ENCODE measurements at places on chromosomes 2 and 18. TPM values are rescaled to one million over a fixed set of nuclear protein-coding genes. Genes with fewer than 3 reads are reported as not detected.

ASIC4 gene
- 0.15 TPM for total RNA-seq

CYTIP gene
- 1.5 TPM for total RNA-seq

SERPINB10 gene
- not detected for total RNA-seq

DNA sequence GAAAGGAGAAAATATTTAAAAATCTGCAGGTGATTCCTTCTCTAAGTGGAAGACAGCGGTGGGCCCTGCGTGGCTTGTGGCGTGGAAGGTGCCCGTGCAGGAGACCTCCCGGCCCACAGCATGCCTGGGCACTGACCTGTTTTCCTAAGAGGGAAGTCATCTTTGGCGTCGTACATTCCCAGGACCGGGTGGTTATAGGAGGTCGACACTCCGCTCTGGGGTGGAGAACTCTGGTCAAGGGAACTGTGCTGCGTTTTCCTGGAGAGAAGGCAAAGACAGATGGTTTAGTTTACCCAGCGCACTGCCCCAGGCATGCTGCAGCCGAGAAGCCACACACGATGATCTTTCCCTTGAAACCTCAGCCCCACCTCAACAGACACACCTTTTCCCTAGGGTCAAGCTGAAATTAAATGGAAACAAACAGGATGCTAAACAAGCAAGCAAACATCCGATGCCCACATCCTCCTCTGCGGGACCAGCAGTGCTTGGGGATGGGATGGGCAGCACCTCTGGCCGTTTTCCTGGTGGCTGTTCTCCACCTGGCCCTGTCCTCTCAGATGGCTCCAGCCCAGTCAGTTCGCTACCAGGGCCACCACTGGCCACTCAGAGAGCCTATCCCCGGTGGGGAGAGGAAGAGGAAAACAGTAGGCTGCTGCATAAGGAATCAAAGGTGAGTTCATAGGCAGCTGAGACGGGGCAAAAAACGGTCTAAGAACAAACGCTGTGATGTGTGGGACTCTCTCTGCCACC, 244.1 kb downstream of the HDAC4 start:
- no peaks in the 10 kb centered on the region for H3K27me3 ChIP-seq
- peaks cover 45% of the 10 kb centered on the region for H3K36me3 ChIP-seq
- H3K4me1 ChIP-seq, result peaks cover 16% of the 10 kb centered on the region
- DNase-seq, result no peak

- peaks cover 48% of the 10 kb centered on the region for H3K4me1 ChIP-seq
- no peaks in the 10 kb centered on the region for H3K36me3 ChIP-seq
- H3K27me3 ChIP-seq, result no peaks in the 10 kb centered on the region
Observed at GRCh38 chr2:11310212-11310611, 34.2 kb downstream of the ROCK2 start.

DNA sequence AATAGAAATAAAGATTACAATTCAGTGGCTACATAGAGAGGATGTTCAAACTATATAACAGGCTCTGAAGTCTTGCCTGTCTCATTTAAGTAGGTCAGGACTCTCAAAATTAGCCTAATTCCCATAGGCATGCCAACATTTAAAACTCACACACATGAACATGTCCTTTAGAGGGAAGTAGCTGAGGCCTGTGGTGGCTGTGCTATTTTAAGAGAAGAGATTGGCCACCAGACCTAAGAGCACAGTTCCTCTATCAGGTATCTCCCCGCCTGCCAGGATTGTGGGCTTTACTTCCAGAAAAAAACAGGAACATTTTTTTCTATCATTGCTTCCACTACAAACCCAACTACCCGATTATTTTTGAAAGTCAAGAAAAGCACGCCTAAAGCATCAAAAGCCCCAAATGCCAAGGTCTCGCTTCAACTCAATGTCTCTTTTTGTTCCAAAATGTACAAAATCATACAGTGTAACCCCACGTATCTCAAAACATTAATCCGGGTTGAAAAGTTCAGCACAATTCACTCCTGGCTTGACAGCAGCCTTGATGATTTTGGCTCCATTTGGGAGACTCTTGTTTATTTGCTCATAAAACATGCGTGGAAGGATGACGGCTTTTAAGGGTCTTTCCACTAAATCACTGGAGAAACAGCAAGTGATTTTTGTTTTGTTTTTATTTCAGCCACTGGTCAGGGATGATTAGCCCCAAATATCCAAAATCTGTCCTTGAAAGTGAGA, 15.3 kb downstream of the FHL2 start:
- no peak for DNase-seq
- H3K4me3 ChIP-seq, result no peak overlapping the region
- H3K4me1 ChIP-seq, result peaks cover 98% of the 10 kb centered on the region
- H3K36me3 ChIP-seq, result peaks cover 49% of the 10 kb centered on the region
- no peaks in the 10 kb centered on the region for H3K27me3 ChIP-seq

DNA sequence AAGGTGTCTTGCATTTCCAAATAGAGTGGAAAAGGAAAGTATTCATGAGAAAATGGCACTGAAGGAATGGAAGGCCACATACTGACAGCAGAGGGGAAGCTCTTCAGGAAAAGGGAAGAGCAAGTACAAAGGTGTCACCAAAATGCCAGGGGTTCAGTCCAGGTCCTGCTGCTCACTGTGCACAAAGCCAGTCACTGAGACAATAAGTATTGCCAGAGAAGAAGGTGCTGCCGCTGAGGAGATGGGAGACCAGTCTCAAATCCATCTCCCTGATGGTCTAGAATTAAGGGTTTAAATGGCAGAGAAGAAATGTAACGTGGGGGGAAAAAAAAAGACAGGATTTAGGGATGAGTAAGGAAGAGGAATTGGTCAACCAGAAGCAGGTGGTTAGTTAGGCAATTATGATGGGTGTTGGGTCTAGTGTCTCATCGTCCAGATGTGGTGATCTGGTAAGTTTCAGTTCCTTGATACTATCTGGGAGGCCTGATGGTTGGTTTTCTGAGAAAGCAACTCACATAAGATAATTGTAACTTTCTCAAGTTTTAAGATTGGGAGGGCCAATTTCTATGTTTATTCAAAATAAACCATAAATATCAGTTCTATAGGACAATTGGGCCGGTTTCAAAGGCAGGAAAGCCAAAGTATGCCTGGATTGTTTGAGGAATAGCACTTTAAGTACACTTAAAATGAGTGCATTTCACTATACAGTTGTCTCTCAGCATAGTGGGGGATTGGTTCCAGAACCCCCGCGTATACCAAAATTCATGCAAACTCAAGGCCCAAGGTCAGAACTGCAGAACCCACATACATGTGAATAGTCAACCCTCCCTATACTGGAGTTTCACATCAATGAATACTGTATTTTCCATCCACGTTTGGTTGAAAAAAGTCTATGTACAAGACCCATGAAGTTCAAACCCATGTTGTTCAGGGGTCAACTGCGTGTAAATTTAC, 109.1 kb upstream of the DNAJC10 start:
- no peaks in the 10 kb centered on the region for H3K4me1 ChIP-seq
- DNase-seq, result no peak
- no peaks in the 10 kb centered on the region for H3K27me3 ChIP-seq

DNA sequence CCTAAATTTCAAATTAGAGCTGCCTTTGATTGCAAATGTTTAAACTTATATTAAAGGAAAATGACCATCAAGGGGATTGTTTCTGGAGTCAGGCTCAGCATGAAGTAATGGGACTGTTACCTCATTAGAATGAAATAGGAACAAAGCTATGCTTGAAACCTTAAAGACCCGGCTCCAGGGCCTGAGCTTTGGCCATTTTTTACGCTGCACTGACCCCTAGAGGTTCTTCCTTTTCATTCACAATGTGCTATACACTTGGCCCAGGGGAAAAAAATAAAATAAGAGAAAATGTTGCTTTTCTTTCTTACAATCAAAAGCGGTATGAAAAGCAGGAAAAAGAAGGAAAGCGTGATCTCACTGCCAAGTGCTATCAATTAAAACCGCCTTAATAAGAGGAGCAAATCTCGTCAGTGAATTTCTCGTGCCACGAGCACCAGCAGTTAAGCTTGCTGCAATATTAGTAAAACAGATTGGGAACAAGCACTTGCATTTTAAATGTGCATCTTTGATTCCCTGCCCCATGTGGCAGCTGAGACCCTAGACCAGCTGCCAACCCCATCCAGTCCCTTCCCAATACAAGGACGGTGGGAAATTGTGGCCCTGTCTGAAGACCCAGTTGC, 96.6 kb downstream of the MBD2 start:
- H3K4me3 ChIP-seq, result no peak overlapping the region
- peak; percentile 18 for DNase-seq
- no peaks in the 10 kb centered on the region for H3K36me3 ChIP-seq
- no peaks in the 10 kb centered on the region for H3K27me3 ChIP-seq
- H3K27ac ChIP-seq, result no peak overlapping the region

DNA sequence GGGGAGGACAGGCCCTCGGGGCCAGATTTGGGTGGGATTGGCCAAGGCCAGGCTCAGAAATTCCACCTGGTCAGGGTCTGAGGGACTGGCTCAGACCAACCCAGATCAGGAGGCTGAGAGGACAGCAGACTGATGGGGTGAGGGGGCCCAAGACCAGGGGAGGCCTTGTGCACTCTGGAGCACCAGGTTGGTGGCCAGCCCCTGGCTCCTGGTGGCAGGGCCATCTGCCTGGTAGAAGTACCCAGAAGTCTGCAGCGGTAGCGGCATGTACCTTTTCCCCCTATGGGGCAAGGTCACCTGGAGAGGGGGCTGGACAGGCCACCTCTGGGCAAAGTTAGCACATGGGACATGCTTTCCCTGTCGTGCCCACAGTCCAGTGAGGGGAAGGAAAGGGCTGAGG, 21.2 kb upstream of the ODC1 start:
- no peaks in the 10 kb centered on the region for H3K36me3 ChIP-seq
- no peak overlapping the region for H3K27ac ChIP-seq
- DNase-seq, result no peak
- H3K27me3 ChIP-seq, result no peaks in the 10 kb centered on the region
- no peaks in the 10 kb centered on the region for H3K4me1 ChIP-seq

DNA sequence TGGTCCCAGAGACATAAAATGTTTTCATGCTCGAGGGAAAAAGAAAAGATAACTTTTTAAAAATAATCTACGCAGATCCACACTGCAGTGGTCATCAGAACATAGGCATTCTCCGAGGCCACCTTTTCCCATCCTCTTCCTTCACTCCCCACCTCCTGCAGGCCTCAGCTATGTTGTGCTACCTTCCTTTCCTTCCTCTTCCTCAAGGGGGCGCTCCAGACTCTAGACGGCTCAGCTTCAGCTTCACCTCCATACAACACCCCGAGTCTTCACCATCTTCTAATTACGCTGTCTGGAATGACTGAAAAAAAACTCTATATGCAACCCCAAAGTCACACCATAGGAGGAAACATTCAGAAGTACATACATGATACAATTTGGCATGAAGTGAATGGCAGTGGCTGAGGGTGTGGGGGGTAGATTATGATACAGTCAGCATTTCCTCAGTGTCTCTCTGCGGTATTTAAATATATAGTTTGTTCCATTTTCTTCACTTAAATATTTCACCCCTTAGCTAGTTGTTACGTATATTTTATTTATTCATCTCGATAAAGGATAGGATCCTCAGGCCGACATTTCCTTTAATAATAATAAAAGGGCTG, 583.6 kb downstream of the IRS1 start:
- no peak overlapping the region for H3K4me3 ChIP-seq
- H3K4me1 ChIP-seq, result peaks cover 17% of the 10 kb centered on the region
- no peaks in the 10 kb centered on the region for H3K36me3 ChIP-seq
- H3K27me3 ChIP-seq, result no peaks in the 10 kb centered on the region
- H3K27ac ChIP-seq, result no peak overlapping the region
- peak; percentile 53 for DNase-seq

DNA sequence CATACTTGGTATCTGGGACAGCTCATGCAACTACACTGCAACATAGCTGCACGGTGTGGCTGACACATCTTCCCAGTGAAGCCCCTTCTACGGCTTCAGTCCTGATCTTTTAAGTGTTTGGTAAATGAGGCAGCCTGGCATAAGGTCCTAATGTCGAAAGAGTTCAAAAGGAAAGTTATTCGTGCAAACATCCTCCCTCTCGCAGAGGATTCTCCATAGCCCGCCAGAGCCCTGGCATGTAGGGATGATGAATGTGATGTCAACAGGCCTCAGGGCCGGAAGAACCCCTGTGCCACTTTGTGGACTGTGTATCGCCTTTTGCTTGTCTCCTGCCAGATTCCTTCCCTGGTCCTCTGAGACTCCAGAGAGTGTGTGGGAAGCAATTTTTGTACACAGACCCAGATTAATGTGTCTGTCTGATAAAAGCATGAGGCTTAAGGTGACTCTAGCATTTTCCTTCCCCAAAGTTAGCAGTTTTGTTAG, 88.5 kb downstream of the SOCS6 start:
- H3K27me3 ChIP-seq, result no peaks in the 10 kb centered on the region
- H3K4me3 ChIP-seq, result no peak overlapping the region
- no peak for DNase-seq
- no peaks in the 10 kb centered on the region for H3K4me1 ChIP-seq

Measured in heart right ventricle (tissue), 16 donors.